A549 treated with RU486 at 1 μM for 4 hours (cell line): ENCODE measurements at places on chromosomes 13 and 19. TPM values are rescaled to one million over a fixed set of nuclear protein-coding genes. Genes with fewer than 3 reads are reported as not detected.

The CCDC169 gene
- total RNA-seq: 0.29 to 0.57 TPM (median 0.38 TPM) in 4 of 5 replicates, not detected in the other

The FXYD1 gene
- total RNA-seq: 0.37 TPM in 1 of 5 replicates, not detected in the others

The SEMA6B gene
- 4.3 to 6.9 TPM (median 6.1 TPM) in 5 replicates for total RNA-seq

The PSG6 gene
- total RNA-seq: 0.18 to 0.26 TPM in 2 of 5 replicates, not detected in the others

The LRRC4B gene
- total RNA-seq: 0.34 to 0.69 TPM (median 0.47 TPM) in 5 replicates

The SIRT6 gene
- total RNA-seq: 18.1 to 34.0 TPM (median 31.4 TPM) in 5 replicates

The ZNRF4 gene
- not detected in 5 replicates for total RNA-seq

The CYP4F12 gene
- 1.4 to 2.4 TPM (median 2.1 TPM) in 5 replicates for total RNA-seq

The KMT2B gene
- total RNA-seq: 49.8 to 65.3 TPM (median 57.7 TPM) in 5 replicates

The ZNF177 gene
- total RNA-seq: 0.38 to 0.66 TPM (median 0.54 TPM) in 5 replicates

The BST2 gene
- total RNA-seq: 0.13 to 0.15 TPM in 2 of 5 replicates, not detected in the others

The TTC9B gene
- 0.14 to 0.81 TPM (median 0.51 TPM) in 5 replicates for total RNA-seq

The POLD1 gene
- total RNA-seq: 50.1 to 85.6 TPM (median 81.0 TPM) in 5 replicates

The GPR12 gene
- not detected in 5 replicates for total RNA-seq

The GNG7 gene
- 0.05 to 0.14 TPM (median 0.06 TPM) in 4 of 5 replicates, not detected in the other for total RNA-seq

The PLPP2 gene
- total RNA-seq: 76.7 to 118 TPM (median 109 TPM) in 5 replicates

The PROZ gene
- total RNA-seq: not detected in 5 replicates

The IGFL2 gene
- total RNA-seq: 0.56 to 0.83 TPM (median 0.67 TPM) in 4 of 5 replicates, not detected in the other

The KISS1R gene
- total RNA-seq: 0.23 to 0.88 TPM (median 0.29 TPM) in 5 replicates

The GIPC3 gene
- 0.11 to 0.32 TPM (median 0.17 TPM) in 5 replicates for total RNA-seq

The C13orf42 gene
- total RNA-seq: not detected in 5 replicates

The MLLT1 gene
- 16.2 to 20.2 TPM (median 20.0 TPM) in 5 replicates for total RNA-seq

The ZNF583 gene
- 2.0 to 2.7 TPM (median 2.3 TPM) in 5 replicates for total RNA-seq

The TEX26 gene
- total RNA-seq: not detected in 5 replicates

The WTIP gene
- 22.5 to 33.9 TPM (median 29.7 TPM) in 5 replicates for total RNA-seq

The CYP4F11 gene
- total RNA-seq: 5.7 to 8.0 TPM (median 6.7 TPM) in 5 replicates

The DIS3 gene
- total RNA-seq: 12.2 to 22.6 TPM (median 20.3 TPM) in 5 replicates

The HIPK4 gene
- total RNA-seq: 0.15 to 0.32 TPM (median 0.19 TPM) in 5 replicates

The SPACA4 gene
- not detected in 5 replicates for total RNA-seq

The KASH5 gene
- 0.10 TPM in 1 of 5 replicates, not detected in the others for total RNA-seq

The CYSLTR2 gene
- total RNA-seq: not detected in 5 replicates

The MEF2B gene
- 0.24 to 1.1 TPM (median 0.27 TPM) in 5 replicates for total RNA-seq

The GZMM gene
- total RNA-seq: 0.23 to 0.66 TPM (median 0.51 TPM) in 4 of 5 replicates, not detected in the other

The PSPN gene
- 0.48 to 1.7 TPM (median 0.85 TPM) in 5 replicates for total RNA-seq

The SHD gene
- total RNA-seq: not detected in 5 replicates

The ADGRE2 gene
- 0.39 to 1.0 TPM (median 0.65 TPM) in 5 replicates for total RNA-seq
